NCI-H1105 (cell line): ENCODE measurements at places on chromosomes 2 and 18.

DNA sequence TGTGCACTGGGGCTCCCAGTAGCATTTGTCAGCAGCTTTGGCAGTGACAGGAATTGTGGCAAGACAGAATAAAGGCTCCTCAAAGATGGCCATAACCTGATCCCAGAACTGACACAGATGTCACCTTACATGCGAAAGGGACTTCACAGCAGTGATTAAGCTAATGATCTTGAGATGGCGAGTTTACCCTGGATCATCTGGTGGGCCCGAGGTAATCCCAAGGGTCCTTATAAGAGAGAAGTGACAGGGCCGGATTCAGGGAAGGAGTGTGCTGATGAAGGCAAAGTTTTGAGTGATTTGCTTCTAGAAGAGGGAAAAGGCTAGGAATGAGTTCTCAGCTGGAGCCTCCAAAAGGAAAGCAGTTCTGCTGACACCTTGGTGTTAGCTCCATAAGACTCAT, 333.9 kb downstream of the LPIN1 start:
- DNase-seq, result no peak

GRCh38 chr2:212480447-212480846, 58.2 kb downstream of the ERBB4 start:
- DNase-seq, result no peak

DNA sequence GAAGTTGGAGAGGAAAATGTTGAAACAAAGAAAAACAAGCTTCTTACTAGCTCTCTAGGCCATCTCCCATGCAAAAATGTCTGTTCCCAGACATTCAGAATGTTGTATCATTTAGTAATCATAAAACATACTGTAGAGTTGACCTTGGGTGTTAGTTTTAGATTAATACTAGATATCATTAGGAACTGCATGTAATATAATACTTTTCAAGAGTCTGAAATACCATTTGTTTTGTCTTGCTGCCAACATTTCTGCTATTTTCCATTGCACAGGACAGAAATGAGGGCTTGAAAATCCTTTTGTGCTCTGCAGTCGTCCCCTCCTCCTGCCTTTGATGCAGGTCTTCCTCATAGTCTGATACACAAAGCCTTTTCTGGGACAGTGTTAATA, 89.5 kb upstream of the RBMS1 start:
- peak; percentile 52 for DNase-seq

- no peak for DNase-seq
These were observed 82.8 kb upstream of the HAAO start for GRCh38 chr2:42874949-42875801.

DNA sequence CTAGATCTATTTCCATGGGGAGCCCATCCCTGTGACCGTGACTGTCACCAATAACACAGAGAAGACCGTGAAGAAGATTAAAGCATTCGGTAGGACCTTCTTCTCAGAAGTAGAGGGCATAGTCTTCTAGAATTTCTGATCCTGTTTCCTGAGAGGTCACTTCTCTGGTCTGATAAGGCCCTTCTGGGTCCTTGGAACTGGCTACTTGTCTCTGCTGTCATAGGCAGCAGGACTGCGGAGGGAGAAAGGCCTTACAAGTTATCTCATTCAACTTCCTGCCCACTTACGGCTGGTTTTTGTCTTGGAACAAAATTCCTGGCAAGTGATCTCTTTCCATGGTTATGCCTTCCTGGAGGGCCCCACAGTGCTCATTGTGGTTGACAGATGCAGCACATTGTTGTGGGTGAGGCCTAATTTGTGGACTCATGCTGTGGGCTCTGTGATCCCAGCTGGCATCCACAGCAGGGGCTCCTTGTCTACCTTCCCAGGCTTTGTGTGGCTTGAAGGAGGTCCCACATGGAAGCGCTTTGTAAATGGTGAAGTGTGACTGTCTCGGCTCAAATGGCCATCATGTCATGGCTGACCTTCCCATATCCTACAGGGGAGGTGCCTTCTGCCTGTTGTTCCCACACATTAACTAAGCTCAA, 22.0 kb downstream of the SAG start:
- no peak for DNase-seq

- DNase-seq, result no peak
These were observed 20.4 kb upstream of the GPR17 start for GRCh38 chr2:127625572-127625951.

GRCh38 chr2:197378086-197378485, 56.7 kb downstream of the SF3B1 start:
- no peak for DNase-seq

DNA sequence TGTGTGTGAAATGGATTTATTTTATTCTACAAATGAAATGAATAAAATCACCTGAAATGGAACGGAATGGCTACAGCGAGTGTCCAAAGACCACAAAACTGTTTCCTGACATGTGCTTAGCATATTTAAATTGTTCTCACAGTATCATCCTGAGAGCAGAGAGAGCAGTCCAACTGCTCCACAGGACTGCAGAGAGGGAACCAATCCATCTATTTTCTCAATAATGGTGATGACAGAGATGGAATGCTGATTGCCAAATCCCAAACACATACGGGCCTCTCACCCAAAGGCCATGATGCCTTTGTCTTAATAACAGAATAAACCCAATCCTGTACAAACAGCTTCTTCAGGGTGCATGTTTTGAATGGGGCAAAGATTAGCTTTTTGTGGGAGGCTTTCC, 41.1 kb downstream of the STAT1 start:
- no peak for DNase-seq

- DNase-seq, result no peak
These were observed 18.8 kb upstream of the CCDC195 start for GRCh38 chr2:224734949-224735348.

GRCh38 chr2:239894276-239894675, 130.9 kb downstream of the NDUFA10 start:
- no peak for DNase-seq

GRCh38 chr2:190202604-190203003, 117.0 kb downstream of the HIBCH start:
- no peak for DNase-seq

DNA sequence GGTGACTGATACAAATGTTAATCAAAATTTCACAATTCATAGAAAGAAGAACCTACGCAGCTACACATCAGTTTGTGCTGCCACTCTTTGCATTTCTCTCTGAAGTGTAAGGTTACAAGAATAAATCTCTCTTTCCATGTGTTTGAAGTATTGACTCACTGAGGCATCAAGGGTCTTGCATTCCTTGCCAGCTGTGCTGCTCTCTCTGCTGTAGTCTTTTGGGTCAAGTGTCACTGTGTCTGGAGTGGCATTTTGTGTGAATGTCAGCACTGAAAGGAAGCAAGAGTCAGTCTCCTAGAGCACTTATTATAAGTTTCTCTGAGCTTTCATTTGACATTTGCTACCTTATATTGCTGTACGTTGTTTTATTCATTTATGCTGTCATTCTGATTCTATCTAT, 1696.1 kb upstream of the LRRTM1 start:
- DNase-seq, result no peak

DNA sequence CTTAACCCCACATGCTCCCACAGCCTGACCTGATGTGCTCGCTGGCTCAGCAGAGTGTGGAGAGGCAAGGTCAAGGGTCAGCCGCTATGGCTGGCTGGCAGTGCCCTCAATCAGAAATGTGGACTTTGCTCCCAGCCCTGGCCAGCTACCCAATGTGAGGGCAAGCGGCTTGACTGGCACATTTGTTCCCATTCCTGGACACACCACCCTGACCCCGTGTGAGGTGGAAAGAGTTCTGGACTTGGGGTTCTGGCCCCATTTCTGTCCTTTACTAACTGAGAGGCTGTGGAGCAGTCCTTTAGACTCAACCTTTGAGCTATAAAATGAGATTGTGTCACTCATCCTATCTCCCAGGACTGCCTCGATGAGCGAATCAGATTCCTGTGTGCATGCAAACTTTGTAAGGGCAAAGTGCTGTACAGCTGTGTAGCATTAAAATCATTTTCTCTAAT, 9.1 kb downstream of the THNSL2 start:
- no peak for DNase-seq

- no peak for DNase-seq
These were observed 24.6 kb upstream of the NOTO start for GRCh38 chr2:73177645-73178255.

DNA sequence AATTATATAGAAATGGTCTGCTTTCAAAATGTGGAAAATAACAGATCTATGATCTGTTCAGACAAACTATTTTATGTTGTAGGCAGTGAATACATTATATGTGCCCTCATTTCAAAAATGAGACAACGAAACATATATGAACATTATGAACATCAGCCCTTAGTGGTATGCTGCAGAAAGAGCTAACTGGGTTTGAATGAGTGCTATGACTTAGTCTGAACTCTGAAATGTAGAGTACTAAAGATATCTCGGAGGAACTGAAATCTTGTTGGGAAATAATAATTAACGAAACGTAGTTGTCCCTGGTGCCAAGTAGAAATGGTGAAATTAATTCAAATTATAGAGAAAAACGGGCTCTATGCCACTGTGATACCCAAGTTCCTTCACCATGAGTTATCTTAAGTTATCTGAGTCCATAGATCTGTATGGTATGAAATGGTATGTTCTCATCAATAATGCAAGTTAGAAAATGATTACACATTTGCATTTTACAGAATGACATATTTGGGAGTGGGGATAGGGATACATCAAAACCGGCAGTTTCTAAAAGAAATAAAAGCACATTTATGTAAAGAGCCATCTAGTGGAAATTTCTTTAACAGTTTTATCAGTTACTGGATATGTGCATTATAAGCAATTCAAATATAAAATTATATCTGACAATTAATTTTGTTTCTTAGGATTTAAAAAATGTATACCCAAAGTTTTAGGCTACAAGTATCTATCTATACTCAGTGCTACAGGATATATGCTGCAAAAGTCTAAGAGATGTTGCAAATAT, 26.7 kb downstream of the STARD6 start:
- DNase-seq, result no peak

GRCh38 chr18:44682201-44682870, 1.6 kb downstream of the SETBP1 start:
- DNase-seq, result no peak

DNA sequence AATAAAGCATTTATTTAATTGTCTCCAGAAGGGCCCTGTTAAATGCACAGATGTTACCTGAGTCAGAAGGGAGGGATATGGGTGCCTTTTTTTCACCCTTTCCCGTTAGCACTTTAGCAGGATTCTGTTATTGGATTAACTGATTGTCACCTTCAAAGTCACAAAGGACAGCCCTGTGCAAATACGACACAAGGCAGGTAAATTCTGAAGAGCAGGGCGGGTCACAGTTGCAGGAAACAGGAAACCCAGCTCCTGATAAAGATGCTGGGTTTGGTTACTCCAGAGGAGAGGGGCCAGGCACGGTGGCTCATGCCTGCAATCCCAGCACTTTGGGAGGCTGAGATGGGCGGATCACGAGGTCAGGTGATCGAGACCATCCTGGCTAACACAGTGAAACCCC, 11.4 kb upstream of the PKDCC start:
- DNase-seq, result no peak

GRCh38 chr2:134395779-134396178, 141.9 kb downstream of the MGAT5 start:
- no peak for DNase-seq

- DNase-seq, result no peak
These were observed 182.7 kb downstream of the UXS1 start for GRCh38 chr2:106011380-106011779.

- no peak for DNase-seq
These were observed 10.8 kb downstream of the IL1RL1 start for GRCh38 chr2:102321941-102322719.

DNA sequence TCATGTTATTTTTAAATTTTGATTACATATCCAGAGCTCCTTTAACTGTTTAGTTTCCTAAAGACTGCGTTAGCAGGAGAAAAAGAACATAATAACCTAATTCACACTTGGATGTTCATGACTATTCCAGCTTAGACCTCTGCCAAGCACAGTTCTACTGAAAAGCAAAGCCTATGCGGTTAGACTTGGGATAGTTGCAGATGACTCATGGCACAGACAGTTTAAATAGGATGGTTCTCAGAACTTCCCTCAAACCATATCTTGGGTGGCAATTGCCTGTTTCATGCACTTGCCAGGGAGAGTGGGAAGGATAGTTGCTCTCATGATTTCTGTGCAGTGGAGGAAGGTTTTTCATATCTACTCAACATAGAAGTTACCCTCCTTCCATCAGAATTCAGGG, 149.7 kb upstream of the KLHL29 start:
- DNase-seq, result no peak

DNA sequence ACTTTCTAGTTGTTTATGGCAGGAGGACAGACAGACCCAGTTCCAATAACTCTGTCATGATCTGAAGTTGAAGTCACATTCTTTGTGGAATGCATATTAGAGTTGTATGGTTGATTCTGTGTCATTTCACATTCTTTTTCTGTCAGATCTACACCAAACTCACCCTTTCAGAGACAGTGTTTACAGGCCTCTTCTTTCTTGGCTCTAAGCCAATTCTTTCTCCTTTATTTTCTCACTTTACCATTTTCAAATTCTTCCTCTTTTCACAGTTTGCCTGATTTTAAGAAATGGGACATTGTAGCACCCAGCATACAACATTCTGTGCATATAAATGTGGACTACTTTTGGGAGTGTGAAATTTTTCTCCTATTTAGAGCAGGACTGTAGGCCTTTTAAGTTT, 103.7 kb downstream of the CCDC85A start:
- no peak for DNase-seq

- no peak for DNase-seq
These were observed 123.3 kb upstream of the NYAP2 start for GRCh38 chr2:225276207-225276606.

GRCh38 chr18:11871501-11871900, 20.3 kb downstream of the CHMP1B start:
- DNase-seq, result no peak

- DNase-seq, result no peak
These were observed 89.4 kb upstream of the FHL2 start for GRCh38 chr2:105488285-105488684.

DNA sequence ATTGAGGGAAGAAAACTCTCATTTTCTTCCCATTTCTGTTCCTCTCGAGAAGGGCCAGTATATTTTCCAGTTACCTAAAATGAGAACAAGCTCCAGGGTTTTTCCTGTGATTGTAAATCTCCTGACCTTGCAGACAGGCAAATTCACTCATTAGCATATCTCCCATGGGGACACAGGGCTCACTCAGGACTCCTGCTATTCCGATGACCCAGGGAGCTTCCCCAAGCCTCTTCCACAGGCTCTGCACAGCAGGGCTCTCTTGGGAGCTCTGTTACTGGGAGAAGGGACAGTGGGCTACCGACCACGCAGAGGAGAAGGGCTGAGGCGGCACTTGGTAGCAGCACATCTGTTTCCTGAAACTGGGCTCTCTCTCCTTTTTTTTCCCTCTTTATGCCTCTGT, 135.2 kb upstream of the CAPN13 start:
- DNase-seq, result no peak

DNA sequence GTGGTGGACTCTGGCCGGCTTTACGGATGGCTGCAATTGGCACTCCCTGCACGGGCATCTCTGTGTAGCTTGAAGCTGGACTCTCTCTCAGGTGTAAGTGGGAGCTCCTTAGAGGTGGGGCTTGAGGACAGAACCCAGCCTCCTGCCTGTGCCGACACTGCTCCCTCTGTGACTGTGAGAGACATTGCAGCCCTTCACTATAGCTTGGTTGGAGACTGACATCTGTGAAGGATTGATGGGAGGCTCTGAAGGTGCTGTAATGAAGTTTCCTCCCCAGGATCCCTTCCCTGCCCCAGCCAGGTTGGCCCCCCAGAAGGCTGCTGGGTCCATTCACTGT, 166.7 kb downstream of the SH3RF3 start:
- DNase-seq, result no peak
